ENCODE measurements at places on chromosomes 1 and 21.

DNA sequence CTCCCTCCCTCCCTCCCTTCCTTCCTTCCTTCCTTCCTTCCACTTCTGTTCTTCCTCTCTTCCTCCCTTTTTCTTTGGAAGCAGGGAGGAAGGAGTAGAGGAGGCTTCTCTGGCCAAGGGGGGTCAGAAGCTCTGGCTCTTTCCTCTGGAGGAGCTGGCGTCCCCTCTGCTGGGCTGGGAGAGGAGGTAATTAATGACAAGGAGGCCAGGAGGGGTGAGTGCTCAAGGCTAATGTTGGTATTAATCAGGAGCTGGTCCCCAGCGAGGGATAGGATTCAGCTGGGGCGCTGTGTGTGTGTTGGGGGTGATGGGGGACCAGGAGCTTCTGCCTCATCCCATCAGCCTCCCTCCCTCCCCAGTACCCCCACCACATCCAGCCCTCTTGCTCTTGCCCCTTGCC lies 6.2 kb upstream of the PEAR1 start:
- no peak for DNase-seq

DNA sequence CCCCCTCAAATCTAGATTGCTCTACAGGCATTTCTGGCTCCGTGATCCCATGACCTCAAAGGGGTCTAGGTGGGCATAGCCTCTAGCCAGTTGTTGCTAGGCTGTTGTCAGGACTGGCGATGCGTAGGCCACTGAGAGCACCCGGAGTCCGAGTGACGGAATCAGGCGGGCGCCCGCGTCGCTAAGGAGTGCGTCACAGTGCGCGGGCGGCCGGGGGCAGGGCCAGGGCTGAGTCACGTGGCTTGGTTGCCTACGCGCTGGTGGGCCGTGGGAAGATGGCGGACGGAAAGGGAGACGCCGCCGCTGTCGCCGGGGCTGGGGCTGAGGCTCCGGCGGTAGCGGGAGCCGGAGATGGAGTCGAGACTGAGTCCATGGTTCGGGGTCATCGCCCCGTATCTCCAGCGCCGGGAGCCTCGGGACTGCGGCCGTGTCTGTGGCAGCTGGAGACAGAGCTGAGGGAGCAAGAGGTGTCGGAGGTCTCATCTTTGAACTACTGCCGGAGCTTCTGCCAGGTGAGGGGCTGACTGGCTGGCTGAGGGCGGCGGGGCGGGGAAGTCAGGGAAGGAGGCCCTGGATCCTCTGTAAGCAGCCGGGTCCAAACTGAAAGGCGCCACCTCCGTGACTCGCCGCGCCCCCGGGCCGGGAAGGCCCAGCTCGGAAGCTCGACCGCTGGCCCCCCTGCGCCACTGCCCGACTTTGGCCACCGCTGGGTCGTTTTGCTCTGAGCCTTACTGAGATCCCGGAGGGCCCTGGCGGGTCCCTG lies at the start of gene RLF:
TSS of gene RLF (plus strand) at position 263 of the 763 bp plus-strand sequence. CDS start at position 276, 13 bp downstream.
- DNase-seq, result peak; percentile 95

GRCh38 chr1:86787621-86788020 lies 83.2 kb downstream of the SH3GLB1 start:
- DNase-seq, result no peak

DNA sequence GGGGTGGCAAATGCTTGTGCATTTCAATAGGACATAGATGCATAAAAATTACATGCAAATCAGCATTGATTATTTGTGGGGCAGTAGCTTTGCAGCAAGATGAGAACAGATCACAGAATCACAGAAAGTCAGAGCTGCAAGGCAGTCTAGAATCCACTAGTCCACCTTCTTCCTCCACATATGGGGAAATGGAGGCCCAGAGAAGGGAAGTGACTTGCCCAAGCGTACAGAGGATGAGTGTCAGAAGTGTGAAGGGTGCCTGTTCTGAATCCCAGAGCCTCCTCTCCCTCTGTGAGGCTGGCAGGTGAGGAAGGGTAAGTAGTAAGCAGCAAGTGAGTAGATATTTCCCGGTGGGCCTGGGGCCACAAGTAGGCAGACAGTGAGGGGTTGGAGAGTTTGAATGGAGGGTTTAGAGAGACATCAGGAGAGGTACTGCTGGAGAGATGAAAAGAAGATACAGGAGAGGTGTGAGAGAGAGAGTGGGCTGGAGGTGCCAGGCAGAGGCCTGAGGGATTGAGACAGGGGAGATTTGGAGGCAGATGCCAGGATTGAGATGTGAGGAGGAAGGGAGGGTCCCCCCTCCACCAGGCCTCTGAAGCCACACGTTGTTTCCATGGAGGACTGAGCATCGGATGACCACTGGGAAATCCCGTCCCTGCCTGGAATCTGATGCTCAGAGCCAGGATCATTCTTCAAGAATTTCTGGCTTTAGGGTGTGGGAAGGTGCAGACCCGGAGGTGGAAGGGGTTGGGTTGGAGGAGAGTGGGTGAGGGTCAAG lies 4.8 kb upstream of the MYOG start:
- no peak for DNase-seq

GRCh38 chr1:204190212-204191211 lies 5.8 kb downstream of the KISS1 start:
- DNase-seq, result peak; percentile 65

DNA sequence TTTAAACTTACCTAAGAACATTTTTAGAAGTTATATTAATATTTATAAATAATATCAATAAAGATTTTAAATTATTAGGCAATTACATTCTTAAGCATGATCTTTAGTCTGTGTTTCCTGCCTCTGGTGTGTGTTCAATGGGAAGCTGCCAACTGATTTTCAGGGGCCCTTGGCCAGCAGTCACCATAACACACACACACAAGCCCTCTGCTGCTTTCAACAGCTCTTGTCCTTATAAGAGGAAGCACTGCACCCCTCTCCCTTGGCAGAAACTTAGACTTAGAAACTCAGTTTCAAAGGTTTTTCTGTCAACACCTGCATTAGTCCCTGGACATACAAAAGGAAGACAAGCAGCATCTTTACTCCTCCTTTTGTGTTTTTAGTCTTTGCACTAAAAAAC lies 81.4 kb downstream of the VAV3 start:
- DNase-seq, result no peak

- DNase-seq, result no peak
Observed at GRCh38 chr1:61387829-61388228, 305.5 kb downstream of the NFIA start.

DNA sequence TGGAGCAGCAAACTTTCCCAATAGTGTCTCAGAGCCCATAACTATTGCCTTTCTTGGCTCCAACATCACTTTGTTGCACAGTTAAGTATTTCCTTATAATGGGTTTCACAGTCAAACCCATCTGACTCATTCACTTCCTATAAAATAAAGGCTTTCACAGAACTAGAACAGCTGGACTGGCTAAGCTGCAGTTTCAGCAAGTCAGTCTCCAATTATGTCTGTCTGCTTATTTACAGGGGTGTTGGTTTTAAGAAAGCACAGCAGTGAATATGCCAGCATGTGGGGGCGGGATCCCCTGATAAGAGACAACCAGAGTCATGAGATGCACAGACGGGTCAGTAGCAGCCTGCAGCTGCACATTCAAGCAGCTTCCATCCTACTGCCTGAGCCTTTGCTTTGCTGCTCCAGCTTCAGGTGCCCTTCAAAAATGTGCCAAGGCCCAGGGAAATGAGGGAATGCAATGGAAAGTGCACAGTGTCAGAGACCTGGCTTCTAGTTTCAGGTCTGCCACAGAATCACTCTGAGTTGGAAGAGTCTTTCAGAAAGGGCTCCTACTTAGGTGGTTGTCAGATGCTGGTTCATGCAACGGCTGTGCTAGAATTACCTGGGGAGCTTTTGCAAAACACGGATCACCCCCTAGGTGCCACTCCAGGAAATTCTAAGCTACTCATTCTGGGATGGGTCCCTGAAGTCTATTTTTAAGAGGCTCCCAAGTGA lies 24.8 kb downstream of the RNF19B start:
- peak; percentile 69 for DNase-seq

DNA sequence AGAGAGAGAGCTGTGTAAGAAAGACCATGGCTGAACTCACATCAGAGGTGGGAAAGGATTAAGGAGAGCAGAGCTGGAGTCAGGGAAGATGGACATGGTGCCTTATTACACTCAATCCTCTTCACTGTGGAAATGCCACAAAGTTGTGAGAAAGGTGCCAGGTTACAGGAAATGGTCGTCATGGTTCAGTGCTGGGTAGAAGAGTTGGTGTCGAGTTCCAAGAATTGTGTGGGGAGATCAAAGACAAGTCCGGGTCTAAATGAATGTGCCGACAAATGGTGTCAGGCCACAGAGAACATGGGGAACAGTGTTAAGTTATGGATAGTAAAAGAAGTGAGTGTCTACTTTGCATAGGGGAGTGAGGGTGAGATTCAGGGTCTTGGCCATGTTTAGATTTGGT lies 40.9 kb downstream of the LAMC2 start:
- no peak for DNase-seq

DNA sequence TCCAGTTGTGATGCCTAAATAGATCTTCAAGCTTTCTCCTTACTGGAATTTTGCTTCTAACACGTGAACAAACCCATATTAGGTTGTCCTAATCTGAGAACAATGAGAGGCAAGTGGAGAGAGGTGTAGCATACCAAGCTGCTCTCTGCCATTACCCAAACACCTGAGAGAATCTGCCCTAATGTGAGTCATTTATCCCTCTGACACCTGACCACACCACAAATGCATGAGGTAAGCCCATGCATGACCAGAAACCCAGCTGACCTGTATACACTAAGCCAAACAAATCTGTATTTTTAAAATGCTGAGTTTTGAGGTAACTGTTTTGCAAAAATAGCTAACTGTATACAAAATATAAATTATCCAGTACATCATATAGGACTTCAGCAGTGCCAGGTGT lies 1458.1 kb upstream of the B3GALT2 start:
- DNase-seq, result no peak

DNA sequence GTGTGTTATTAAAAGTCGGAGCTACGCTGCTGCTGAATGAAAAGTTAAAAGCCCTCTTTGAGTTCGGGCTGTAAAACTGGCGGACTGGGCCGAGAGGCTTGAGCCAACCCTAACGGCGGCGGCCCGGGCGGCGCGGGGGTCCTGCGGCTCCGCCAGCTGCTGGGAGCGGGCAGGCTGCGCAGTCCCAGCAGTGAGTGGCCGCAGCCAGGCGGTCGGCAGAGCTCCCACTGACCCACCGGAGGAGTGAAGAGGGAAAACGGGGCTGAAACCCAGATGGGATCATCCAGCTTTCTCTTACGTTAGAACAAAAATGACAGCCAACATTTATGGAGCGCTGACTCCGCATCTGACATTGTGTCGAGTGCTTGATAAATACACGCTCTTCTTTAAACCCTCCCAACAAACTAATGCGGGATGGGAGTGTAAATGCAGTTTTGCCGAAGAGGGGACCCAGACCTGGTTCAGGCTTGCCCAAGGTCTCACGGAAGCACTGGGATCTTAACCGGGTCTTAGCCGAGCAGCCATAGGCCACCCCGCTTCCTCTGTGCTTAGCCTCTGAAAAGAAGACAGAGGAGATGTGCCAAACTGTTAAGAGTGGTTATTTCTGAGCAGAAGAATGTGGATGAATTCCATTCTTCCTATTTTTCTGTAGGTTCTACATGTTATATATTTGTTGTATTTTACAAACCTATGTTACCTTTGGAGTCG lies 3.5 kb downstream of the GRHL3 start:
- peak; percentile 38 for DNase-seq

- DNase-seq, result peak; percentile 63
Observed at GRCh38 chr21:29233256-29233546, 65.5 kb upstream of the BACH1 start.

DNA sequence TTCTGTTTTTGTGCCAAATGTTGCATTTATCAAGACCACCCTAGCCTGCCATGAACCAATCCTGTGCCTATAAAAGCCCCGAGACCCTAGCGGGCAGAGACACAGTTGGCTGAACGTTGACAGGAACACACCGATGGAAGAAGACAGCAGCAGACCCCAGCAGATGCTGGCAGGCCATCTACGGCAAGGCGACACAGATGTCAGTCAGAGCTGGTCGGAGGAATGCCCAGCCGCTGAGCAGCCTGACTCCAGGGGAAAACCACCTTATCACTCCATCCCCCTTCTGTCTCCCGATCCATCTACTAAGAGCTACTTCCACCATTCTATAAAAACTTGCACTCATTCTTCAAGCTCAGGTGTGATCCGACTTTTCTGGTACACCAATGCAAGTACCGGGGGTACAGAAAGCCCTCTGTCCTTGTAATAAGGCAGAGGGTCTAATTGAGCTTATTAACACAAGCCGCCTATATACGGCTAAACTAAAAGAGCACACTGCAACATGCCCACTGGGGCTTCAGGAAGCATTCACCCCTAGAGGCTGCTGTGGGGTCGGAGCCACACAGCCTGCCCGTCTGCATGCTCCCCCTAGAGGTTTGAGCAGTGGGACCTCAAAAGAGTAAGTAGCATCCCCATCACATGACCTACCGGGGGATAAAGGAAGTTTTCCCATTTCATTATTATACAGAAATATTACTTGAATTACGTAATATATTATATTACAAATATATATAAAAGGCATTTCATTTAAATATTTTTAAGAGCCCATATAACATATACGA lies 1156.3 kb upstream of the B3GALT2 start:
- DNase-seq, result no peak

DNA sequence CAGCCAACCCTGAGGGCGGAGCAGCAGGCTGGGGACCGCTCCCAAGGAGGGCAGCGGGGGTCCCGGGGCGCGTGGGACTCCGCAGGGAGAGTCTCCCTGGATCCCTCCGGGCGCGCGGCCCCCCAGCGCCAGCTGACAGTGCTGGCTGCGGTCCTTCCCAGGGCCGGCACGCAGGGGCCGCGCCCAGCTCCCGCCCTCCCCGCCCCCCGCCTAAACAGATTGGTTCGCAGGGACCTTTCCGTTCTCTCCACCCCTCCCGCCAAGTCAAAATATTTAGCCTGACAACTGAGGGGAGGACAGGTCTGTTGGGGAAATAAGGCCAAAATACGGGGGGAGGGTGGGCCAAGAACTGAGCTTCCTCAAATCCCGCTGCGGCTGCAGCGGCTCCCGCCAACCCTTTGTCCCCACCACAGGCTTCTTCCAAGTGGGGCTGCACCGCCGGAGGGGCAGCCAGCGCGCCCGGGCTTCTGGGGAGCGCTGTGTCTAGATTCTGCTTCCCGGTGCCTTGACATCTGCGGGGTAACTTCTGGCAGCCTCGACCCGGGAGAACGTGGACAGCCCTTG lies at the start of gene INSRR:
TSS of gene INSRR (minus strand) at position 159 of the 564 bp plus-strand sequence. CDS start 496 bp downstream, outside the sequence.
- no peak for DNase-seq

- DNase-seq, result no peak
Observed at GRCh38 chr1:43274804-43275180, 5.0 kb downstream of the TMEM125 start.

- no peak for DNase-seq
Observed at GRCh38 chr1:169576935-169577331, 9.3 kb downstream of the F5 start.

DNA sequence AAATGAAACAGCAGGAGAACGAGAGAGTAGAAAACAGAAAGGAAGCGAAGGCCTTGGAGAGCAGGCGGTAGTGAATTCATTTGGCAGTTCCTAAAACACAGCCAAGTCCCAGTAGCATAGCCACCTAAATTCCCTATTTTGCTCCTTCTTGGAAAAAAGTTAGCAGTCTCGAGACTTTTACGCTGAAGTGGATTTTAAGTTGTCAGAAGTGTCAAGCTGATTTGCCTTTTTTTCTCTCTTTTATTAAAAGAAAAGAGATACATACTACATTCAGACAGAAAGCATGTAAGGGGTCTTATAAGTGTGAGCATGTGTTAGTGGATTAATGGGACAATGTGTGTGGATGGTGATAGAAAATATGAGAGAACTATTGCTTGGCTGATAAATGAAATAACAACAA lies 19.2 kb downstream of the NFIA start:
- DNase-seq, result no peak

- DNase-seq, result no peak
Observed at GRCh38 chr1:180235502-180236239, 5.6 kb downstream of the LHX4 start.

- peak; percentile 88 for DNase-seq
Observed at GRCh38 chr1:178629252-178630154, 95.5 kb upstream of the RALGPS2 start.

Data from fibroblast of skin of right biceps (primary cell).